H1 (cell line): ENCODE measurements at places on chromosomes 11 and 22. TPM values are rescaled to one million over a fixed set of nuclear protein-coding genes. Genes with fewer than 3 reads are reported as not detected.

DNA sequence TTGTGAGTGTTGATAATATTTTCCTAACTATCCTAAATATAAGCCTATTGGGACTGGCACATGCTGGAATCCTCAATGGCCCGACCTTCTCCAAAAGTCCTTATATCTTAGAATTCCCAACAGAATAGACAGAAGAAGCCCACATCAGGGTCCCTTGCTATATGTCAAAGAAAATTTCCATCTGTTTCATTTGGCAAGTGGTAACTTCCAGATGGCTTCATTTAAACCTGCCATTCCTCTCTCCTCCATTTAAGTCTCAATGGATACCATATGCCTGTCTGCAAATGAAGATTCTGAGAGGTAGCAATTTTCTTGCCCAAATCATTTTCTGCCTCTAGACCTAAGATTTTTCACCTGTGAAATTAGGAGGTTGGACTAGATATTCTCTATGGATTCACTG lies 73.1 kb upstream of the KCNA4 start:
- no peaks in the 10 kb centered on the region for H3K36me3 ChIP-seq
- H3K27me3 ChIP-seq, result no peaks in the 10 kb centered on the region; the same call in 1 of the 2 replicates
- H3K27ac ChIP-seq, result no peak overlapping the region
- no peaks in the 10 kb centered on the region for H3K4me1 ChIP-seq
- H3K4me3 ChIP-seq, result no peak overlapping the region

DNA sequence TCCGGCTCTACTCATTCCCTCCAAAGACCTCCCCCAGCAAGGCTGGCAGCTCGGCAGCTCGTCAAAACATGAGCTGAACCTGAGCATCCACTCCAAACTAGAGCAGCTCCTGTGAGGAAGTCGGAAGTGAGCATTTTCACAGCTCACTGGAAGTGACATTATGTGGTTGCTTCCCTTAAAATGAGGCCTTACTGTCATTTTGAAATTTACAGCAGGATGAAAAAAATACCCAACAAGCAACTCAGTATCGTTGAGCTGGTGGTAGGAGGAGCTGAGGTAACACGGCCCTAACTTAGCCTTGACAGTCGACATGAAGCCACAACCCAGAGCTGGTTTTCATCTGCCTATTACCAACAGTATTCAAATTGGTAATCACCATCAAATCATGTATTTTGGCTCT lies 38.0 kb upstream of the ARFGAP3 start:
- no peaks in the 10 kb centered on the region for H3K36me3 ChIP-seq
- H3K4me1 ChIP-seq, result no peaks in the 10 kb centered on the region
- H3K4me3 ChIP-seq, result no peak overlapping the region
- no peak for DNase-seq
- no peak overlapping the region for H3K27ac ChIP-seq

- no peak overlapping the region for H3K4me3 ChIP-seq
- no peak for DNase-seq
- H3K27me3 ChIP-seq, result no peaks in the 10 kb centered on the region; the same call in 1 of the 2 replicates
- no peak overlapping the region for H3K27ac ChIP-seq
Measured at GRCh38 chr22:23102002-23102655, 31.8 kb downstream of the GNAZ start.

GRCh38 chr11:20621679-20622078 lies 22.3 kb downstream of the SLC6A5 start:
- H3K27me3 ChIP-seq, result no peaks in the 10 kb centered on the region
- peaks cover 9% of the 10 kb centered on the region for H3K4me1 ChIP-seq
- DNase-seq, result peak; percentile 56

GRCh38 chr11:12448131-12448939 lies 71.0 kb downstream of the PARVA start:
- no peak overlapping the region for H3K27ac ChIP-seq
- no peaks in the 10 kb centered on the region for H3K36me3 ChIP-seq
- DNase-seq, result no peak
- no peaks in the 10 kb centered on the region for H3K4me1 ChIP-seq
- H3K27me3 ChIP-seq, result no peaks in the 10 kb centered on the region
- no peak overlapping the region for H3K4me3 ChIP-seq

DNA sequence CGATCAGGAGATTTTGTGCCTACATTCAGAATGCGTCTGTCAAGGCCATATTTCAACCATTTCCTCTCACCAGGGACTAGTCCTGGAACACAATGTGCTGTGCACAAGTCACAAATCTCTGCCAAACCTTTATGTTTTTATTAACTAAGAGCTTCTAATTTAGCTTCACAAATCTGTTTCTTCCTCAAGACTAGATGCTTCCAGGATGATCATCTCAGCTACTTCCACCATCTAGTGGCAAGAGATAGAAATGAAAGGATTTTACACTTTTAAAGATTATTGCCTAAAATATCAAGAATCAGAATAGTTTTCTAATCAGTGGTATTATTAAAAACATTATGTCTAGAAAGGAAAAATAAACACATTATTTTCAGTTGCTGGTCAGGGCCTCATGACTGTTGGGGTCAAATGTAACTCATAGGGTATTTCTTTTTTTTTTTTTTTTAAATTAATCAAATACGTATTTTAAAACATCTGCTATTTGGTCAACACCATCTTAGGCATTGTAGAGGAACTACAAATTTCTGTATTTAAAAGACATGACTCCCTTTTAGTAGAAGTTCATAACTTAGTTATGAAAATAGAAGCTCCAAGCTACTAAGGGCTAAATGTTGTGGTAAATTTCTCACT lies 1102.6 kb downstream of the DLG2 start:
- H3K27ac ChIP-seq, result no peak overlapping the region
- no peak for DNase-seq
- no peak overlapping the region for H3K4me3 ChIP-seq
- H3K36me3 ChIP-seq, result no peaks in the 10 kb centered on the region

DNA sequence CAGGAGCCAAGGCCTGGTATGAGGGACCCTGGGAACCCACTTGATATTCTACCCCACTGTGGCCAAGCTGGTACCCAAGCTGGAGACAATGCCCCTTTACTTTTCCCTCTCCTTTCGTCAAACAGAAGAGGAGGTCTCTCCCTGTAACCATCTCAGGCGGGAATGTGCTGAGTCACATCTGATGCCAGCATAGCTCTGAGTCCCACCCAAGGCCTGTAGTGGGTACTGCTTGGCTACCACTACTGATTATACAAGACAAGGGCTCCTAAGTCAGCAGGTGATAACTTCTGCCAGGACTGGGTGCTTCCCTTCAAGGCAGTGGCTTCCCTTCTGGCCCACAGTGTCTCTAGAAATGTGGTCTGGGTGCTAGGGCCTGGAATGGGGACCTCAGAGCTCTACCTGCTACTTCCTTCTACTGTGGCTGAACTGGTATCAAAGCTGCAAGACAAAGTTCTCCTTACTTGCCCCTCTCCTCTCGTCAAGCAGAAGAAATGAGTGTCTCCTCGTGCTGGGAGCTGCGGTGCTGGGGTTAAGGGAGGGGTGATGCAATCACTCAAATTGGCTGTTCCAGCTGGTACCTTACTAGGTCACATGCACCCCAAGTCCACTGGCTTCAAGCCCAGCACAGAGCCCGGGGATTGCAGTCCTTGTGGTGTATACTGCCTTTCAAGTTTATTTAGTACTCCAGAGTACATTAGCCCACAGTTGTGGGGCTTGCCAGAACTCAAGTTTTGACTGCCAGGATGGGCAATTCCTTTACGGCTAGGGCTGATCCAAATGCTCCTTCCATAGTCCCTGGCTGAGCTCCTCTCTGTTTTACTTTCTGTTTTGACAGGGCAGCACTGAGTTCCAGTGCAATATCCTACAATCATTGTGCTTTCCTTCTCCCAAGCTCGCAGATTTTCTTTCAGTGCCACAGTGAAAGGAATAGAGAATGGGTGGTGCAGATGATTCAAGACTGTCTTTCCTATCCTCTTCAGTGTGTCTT lies 419.7 kb upstream of the CNTN5 start:
- H3K27me3 ChIP-seq, result no peaks in the 10 kb centered on the region
- no peak for DNase-seq
- H3K27ac ChIP-seq, result no peak overlapping the region
- no peaks in the 10 kb centered on the region for H3K4me1 ChIP-seq

GRCh38 chr11:126190792-126191191 lies 20.7 kb downstream of the RPUSD4 start:
- H3K27ac ChIP-seq, result no peak overlapping the region
- H3K36me3 ChIP-seq, result peaks cover 14% of the 10 kb centered on the region; the same call in 1 of the 2 replicates
- DNase-seq, result no peak
- H3K27me3 ChIP-seq, result no peaks in the 10 kb centered on the region

DNA sequence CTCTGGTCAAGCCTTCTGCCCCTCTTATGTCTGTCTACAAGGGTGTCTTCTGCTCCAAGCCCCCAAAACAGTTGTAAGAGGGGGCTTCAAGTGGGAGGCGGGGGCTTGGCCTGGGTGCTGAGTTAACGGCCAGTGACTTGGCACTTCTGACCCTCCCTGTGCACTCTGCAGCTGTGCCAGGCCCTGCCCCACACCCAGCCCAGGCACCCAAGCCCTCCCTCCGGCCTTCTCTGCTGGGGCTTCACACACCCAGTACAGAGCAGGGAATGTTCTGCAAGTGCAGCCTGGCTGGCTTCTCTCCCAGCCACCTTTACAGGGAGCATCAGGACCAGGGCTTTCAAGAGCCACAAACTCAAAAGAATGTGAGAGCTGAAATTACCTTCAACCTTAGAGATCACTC lies 3.8 kb downstream of the TMEM121B start:
- no peaks in the 10 kb centered on the region for H3K27me3 ChIP-seq
- DNase-seq, result no peak
- H3K27ac ChIP-seq, result no peak overlapping the region
- no peak overlapping the region for H3K4me3 ChIP-seq

GRCh38 chr22:44586999-44587736 lies 89.1 kb upstream of the RTL6 start:
- H3K27ac ChIP-seq, result no peak overlapping the region
- H3K4me3 ChIP-seq, result no peak overlapping the region
- no peaks in the 10 kb centered on the region for H3K4me1 ChIP-seq
- no peaks in the 10 kb centered on the region for H3K36me3 ChIP-seq

DNA sequence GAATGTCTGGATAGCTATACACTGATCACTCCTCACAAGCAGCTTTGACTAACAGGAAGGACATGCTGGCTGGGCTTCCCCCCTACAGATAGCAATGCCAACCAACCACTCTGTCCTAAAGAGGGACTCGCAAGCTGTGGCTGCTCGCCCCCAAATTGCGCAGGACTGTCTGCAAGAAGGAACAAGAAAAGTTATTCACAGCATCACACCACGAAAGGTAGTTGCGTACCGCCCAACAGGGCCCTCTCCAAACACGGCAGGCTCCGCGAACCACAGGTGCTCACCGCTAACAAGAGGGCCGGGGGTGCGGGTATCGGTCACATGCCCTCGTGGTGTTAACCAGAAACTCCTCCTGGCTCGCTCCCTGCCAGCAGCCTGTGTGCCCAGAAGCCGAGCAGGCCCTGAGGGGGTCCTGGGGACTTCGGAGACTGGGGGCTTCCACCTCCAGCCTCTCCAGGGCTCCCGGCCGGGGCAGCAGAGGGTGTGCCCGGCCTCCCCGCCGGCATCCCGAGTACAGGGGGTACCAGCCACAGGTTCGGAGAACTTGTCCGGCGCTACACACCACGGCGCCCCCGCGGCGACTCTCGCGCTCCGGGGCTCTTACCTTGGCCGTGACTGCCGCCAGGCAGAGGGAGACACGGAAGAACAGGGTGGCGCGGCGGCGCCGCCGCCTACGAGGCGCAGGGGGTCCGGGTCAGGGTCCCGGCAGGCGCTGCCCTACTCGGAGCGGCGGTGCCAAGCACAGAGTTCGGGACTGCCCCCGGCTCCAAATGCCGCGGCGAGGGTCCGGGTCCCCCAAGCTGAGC lies 682 bp downstream of the LARGE1 start:
- no peaks in the 10 kb centered on the region; the same call in 1 of the 2 replicates for H3K27me3 ChIP-seq
- peak overlapping the region; percentile 60 for H3K4me3 ChIP-seq
- peaks cover 10% of the 10 kb centered on the region for H3K4me1 ChIP-seq
- no peak overlapping the region; the same call in 1 of the 2 replicates for H3K27ac ChIP-seq

DNA sequence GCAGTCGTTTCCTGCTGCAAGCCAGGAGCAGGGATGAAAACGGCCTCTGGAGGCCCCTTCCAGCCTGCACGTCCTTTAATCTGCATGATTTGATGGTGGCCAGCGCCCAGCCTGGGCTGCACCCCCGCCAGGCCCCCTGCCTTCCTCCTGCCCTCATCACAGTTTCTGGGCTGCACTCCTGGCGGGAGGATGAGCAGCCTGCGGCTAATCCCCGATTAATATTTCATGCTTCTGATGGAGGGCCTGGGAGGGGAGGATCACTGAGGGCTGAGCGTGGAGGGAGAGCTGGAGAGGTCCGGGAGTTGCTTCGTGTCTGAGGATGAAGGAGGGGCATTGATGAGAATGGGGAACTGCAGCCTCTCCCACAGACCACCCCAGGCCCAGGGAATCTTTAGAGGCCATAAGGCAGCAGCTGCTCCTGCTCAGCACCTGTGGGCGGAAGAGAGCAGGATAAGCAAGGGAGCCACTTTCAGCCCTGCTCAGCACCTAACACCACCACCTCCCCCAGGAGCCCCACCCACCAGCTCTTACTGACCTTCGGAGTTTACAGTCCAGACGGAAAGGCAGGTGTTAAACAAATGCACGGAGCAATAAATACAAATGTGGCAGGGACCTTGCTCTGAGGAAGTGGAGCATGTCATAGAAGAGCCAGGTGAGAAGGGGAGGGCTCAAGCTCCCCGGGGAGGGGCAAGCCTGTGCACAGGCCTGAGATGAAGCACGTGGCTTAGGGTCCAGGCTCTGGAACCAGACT lies 135.0 kb upstream of the NECTIN1 start:
- no peak for DNase-seq
- no peaks in the 10 kb centered on the region for H3K36me3 ChIP-seq
- H3K4me3 ChIP-seq, result no peak overlapping the region
- peaks cover 2% of the 10 kb centered on the region; the same call in 1 of the 2 replicates for H3K4me1 ChIP-seq
- no peak overlapping the region for H3K27ac ChIP-seq

DNA sequence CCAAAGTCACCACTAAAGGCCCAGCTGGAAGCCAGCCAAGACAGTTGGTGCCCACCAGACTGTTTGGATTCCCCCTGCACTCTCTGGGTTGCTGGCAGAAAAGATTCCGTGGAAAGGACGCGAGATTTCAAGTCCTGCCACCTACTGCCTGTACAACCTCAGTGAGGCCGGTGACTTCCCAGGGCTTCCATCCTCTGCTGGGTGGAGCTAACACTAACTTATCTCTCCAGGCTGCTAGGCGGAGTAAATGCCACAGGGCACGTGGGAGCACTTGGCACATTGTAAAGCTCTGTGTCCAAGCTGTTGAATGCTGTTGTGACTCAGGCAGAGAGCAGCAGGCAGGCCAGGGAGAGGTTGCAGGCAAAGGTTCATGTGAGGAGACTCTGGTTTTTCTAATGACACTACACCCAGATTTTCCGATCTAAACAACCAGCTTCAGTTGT lies 50.9 kb upstream of the CDON start:
- H3K36me3 ChIP-seq, result no peaks in the 10 kb centered on the region
- no peak overlapping the region for H3K4me3 ChIP-seq
- peaks cover 7% of the 10 kb centered on the region; the same call in 1 of the 2 replicates for H3K4me1 ChIP-seq
- H3K27me3 ChIP-seq, result no peaks in the 10 kb centered on the region

PHOX2A gene
- 0.19 TPM in 1 of 2 replicates, not detected in the other for total RNA-seq

ART1 gene
- total RNA-seq, result not detected in 2 replicates

TRIM49 gene
- total RNA-seq, result not detected in 2 replicates

POU2AF2 gene
- total RNA-seq, result not detected in 2 replicates

OR4C3 gene
- total RNA-seq, result not detected in 2 replicates

KRTAP5-7 gene
- not detected in 2 replicates for total RNA-seq

FIBIN gene
- total RNA-seq, result 0.42 and 0.45 TPM in 2 replicates

OR10A5 gene
- not detected in 2 replicates for total RNA-seq
